Activated T-cell treated with anti-CD3 and anti-CD28 coated beads for 4 hours (primary cell): ENCODE measurements at places on chromosomes 1 and 21.

DNA sequence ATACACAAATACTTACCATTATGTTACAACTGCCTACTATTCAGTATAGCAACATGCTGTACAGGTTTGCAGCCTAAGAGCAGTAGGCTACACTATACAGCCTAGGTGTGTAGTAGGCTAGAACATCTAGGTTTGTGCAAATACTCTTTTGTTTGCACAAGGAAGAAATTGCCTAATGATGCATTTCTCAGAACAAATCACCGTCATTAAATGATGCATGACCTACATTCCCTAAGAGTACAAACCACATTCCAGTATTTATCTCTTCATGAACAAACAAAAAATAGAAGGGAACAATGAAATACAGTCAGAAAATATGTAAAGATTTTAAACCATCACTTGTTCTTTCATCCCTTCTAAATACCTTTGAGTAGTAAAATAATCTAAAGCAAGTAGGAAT, 109.7 kb upstream of the HP1BP3 start:
- no peak for DNase-seq

DNA sequence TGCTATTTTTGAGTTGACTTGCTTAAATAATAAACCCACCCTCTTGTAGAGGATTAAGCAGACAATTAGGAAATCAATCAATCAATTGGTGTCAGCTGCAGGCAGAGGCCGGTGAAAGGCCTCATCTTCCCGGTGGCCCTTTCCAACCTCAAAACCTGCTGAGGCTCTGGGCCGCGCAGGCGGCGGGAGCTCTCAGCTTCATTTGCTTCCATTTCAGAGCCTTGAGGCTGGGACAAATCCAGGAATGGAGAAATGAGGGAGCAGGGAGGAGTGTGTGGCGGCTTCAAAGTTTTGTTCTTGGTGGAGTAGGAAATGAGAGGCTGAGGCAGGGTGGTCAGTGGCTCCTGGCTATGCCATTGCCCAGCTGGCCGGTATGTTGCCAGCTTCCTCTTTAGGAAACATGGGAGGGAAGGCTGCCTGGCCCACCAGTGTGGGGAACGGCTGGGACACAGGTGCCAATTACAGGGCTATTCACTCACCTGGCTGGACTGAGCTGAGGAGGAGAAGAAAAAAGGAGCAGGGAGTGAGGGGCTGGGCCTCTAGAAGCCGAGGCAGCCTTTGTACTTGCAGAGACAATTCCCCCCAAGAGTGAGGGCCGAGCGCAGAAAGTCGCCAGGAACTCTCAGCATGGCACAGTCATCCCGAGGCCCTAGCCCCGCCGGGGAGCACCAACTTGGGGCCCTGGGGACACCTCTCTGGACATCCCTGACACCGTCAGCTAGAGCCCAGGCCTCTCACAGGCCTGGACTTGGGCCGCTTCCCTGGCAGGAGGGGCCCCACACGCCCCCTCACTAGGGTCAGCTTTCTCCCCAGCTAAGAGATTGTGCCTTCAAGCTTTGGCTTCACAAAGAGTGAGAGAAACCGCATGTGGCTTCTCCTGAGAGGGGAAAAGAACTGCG, 4.4 kb downstream of the POU3F1 start:
- DNase-seq: no peak

- DNase-seq: no peak
Observed at GRCh38 chr1:70963374-70963773, 84.2 kb downstream of the PTGER3 start.

DNA sequence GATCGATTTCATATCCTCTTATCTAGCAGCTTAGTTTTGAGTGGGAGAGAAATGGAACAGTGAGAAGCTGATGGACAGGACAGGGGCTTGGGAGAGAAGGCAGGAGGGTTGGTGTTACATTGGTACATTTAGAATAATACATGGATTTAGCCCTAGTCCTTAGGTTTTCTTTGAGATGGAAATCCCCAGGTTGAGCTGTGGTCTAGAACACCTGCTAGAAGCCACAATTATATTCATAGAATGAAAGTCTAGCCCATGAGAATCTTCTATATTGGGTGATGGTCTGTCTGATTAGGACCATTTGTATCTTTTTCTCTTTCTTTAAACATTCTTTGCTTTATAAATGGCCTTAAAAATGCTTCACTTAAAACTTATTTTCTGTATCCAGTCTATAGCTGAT, 19.9 kb downstream of the CRNN start:
- no peak for DNase-seq

GRCh38 chr1:36327421-36328087, 4.1 kb upstream of the EVA1B start:
- DNase-seq: no peak

DNA sequence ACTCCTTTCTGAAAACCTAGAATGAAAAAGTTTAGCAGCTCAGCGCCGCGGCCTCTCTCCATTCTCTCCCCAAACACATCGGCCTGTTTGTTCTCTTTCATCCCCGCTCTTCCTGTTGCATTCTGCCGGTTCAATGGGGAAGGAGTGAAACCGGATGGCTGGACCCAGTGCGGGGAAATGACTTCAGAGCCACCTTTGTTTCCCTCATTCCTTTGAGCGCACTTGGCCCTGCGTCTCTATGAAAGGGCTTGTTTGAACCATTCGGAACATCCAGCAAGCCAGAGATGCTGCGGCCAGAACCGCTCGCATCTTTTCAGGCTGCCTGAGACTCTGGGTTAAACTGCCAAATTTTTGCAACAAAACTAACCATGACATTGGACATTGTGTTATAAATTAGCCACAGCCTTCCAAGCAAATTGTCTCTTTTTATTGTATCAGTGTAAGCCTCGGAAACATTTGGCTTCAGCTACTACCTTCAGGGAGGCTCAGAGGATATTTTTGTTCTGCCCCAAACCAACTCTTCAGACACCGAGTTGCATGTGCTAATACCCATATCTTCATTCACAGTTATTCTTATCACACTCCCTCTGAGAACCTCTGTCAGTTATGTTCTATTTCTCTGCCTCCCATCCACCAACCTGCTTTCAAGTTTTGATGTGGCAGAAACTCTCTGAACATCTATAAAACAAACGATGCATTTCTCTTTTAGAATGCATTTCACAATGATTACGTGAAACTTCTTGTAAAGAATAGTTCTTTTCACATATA, 5.1 kb upstream of the OLIG1 start:
- no peak for DNase-seq

DNA sequence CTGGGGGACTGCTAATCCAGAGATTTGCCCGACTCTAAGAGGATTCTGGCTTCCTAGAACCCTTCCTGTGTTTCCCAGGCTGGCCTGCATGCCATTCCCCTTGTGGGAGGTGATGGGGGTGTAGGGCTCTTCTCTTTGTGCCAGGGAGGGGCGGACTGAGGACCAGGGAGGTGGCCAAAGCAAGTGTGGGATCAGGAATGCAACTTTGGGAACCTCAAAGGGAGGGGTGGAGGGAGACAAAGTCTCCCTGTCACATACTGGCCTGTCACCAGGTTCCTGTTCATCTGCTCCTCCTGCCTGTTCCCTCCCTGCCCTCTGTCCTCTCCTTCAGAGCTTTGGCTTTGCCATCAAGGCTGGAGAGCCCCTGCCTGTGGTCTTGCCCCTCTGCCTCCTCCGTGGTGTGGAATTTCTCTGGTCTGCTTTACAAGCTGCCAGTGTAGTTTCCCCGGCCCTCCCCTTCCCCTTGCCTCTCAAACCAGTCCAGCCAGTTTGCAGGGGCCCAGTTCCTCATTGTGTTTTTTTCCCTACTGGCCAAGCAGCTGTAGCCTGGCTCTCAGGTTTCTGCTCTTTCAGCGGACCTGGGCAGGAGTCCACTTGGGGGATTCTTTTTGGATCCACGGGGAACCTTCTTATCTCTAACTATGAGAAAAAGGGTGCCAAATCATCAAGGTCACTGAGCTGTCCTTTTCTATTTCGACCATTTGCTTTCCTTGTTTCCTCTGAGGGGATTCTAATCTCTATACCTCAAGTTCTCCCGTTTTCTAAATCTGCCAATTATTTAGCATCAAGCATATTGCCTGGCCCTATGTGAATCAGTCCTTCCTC, 1.8 kb downstream of the CGN start:
- no peak for DNase-seq

- DNase-seq: no peak
Observed at GRCh38 chr1:198295971-198296370, 139.2 kb downstream of the NEK7 start.

DNA sequence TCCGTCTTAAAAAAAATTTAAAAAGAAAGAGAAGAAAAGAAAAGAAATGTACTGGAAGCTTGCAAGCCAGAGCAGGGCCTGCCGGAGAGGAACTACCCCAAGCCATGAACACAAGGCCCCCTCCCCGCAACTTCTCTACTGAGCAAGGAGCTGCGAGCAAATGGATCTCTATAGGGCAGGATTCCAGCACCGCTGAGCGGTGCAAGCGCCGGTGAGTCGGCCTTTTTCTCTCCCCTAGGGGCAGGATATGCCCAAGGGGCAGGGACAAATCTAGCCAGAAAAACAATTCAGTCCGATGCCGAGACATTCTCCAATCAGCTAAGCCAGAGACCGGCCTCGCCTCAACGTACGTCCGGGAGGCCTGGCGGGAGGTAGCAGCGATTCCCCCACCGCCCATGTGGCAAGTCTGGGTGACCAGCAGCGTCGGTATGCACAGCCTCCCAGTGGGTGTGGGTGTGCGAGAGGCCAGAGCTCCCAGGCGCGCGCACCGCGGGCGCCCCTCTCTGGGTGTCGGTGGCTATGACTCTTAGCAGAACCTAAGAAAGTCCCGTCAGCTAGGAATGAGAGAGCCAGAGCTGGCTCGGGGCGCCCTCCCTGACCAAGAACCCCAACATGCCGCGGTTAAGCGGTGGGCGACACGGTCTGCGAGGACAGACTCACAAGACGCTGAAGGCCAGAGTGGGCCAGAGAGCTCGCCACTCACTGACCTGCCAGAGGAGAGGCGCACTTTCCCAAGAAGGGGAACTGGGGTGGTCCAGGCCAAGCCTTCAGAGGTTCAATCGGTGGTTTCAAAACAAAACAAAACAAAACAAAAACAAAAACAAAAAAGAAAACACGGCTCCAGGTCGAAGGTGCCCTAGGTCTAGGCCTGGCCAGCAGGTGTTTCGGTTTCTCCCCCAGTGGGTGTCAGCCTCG, 1.9 kb downstream of the CSMD2 start:
- DNase-seq: no peak

- peak; percentile 54 for DNase-seq
Observed at GRCh38 chr1:154198756-154199562, 7.1 kb upstream of the TPM3 start.

DNA sequence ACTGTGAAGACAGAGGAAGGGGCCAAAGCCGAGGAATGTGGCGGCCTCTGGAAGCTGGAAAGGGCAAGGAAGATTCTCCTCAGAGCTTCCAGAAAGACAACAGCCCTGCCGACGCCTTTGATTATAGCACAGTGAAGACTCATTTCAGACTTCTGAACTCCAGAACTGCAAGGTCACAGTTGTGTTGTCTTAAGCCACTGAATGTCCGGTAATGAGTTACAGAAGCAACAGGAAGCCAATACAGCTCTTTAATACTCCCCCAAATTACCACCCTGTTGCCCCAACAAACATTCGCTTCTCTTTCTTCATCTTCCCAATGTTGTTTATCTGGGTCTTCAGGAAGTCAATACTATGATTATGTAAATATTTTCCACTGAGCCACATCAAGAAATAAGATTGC, 44.0 kb downstream of the ETS2 start:
- no peak for DNase-seq

DNA sequence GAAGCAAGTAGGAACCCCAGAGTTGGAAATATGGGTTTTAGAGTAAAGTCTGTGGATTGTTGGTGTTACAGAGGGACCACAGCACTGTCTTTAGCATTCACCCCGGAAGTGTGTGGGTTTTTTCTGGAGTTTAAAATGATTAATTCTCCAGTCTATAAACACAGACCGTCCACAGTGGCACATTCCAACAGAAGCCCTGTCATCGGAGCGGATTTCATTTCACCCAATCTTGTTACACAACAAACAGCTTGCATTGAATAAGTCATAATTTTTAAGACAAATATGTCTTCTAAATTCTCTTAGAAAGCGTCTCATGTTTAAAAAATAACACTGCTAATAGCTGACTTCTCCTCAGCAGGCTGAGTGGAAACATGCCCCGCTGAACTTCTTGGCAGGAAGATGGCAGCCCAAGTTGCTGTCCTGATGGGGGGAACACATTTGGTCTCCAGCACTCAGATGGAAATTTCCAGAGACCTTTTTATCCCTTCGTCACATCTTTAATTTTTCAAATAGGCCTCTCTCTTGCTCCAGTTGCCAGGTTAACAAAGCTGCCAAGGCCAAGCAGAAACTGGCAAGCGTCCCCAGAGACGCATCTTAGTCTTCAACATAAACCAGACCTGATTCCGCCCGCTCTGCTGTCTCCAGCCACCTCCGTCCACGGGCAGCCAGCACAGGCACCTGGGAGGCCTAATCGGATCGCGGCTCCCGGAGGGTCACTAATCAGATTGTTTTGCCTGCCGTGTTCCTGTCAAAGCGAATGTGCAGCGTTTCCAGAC, 28.8 kb upstream of the SLC19A1 start:
- no peak for DNase-seq
